Stimulated activated CD4-positive, alpha-beta T cell treated with anti-CD3 and anti-CD28 coated beads, TNF-alpha, amount 100 ng/mL, for 1 hour (primary cell): ENCODE measurements at places on chromosomes 2 and 18.

- DNase-seq = no peak
Measured at GRCh38 chr2:172985139-172985892, 90.3 kb upstream of the MAP3K20 start.

GRCh38 chr18:79545736-79546171 is 133.8 kb upstream of the CTDP1 start:
- no peak for DNase-seq

GRCh38 chr2:227473122-227473461 is 1.1 kb downstream of the AGFG1 start:
- DNase-seq = no peak

GRCh38 chr2:88656690-88657089 is 29.4 kb upstream of the EIF2AK3 start:
- no peak for DNase-seq

- DNase-seq = no peak
Measured at GRCh38 chr2:45008296-45009129, 739 bp downstream of the SIX2 start.

DNA sequence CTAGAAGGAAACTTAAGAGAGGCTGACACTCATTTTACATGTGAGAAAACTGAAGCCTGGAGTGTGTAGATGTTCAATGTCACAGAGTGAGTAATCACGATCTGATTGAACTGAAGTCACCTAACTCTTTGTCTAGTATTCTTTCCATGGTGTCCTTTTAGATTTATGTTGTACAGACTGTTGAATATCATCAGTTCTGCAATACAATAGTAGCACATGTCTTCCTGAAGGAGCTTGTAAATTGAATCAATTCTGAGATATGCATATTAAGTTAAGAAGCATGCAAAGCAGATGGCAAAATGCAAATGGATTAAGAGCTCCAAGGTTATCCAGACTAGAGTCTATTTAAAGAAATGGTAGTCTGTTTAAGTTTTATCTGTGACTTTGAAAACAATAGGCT is 484.9 kb upstream of the CRIM1 start:
- DNase-seq = no peak

- no peak for DNase-seq
Measured at GRCh38 chr18:47689371-47689770, 241.1 kb downstream of the SMAD2 start.

DNA sequence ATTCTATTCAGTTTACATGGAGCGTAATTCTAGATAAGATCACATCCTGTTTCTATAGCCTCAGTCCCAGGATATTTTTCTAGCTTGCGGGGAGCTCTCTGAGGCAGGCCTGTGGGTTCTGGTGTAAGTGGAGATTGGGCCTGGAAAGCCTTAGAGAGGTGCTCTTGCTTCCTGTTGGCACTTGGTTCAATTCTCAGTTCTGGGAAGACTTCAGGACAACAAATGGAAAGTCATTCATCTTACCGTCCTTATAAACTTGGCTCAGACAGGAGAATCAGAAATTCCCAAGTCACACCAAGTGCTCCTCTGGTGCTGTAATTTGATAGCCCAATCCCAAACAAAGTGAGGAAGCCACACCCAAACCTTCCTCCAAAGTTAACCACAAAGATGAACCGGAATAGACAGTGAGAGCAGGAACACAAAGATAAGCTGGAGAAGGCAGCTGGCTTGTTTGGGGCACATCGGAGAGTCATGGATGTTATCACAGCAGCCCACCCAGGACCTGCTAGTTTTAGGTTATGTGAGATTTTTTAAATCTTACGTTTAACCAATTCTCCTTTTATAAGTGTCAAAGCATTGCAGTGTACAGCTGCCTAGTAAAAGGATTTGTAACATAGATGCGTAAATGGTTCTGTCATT is 144.3 kb upstream of the MAP3K20 start:
- no peak for DNase-seq

- no peak for DNase-seq
Measured at GRCh38 chr2:71608034-71608433, 154.7 kb downstream of the DYSF start.

- no peak for DNase-seq
Measured at GRCh38 chr2:216002101-216002678, 11.2 kb downstream of the MREG start.

DNA sequence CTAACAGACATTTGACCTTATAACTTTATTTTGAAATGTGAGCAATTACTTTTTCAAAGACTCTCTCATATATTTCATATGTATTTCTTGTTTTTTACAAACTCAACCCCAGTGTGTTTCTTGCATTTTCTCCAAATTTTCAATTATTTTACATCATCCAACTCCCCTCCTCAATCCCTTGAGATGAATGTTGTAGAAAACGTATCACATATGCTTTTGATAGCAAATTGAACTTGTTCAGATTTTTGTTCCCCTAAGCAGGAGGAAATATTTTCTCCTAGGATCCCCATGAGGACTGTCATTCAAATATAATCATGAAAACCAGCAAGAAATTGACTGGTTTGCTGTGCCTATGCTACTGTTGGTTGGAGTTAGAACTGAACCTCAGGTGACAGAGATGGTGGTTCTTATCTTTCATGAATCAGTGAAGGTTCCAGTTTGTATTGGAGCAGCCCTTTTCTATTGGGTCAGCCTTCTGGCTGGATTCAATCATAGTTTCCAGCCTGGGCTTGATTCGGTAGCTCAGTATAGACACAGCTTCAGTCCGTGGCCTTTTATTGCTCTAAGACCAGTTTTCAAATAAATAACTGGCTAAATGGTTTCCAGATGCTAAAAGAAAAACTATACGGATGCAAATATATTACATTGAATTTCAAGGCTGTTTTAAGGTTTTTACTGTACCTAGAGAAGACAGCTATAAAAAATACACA is 591.0 kb downstream of the EPHA4 start:
- DNase-seq = no peak

DNA sequence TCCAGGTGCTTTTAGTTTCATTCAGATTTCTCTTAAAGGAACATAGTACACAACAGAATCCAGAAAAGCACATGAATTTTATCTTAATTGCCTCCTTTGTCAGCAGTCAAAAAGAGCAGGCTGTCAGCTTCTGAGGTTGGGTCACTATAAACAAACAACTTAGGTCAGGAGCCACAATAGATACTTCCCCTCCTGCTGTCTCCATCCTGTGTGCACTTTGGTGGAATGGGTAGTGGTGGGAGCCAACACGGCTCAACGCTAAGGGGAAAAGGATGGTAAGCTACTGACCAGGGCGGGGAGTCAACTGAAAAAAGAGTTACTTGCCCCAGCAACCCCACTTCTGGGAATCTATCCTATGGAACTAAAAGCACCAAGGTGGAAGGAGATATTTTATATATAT is 121.9 kb downstream of the PAX3 start:
- DNase-seq = no peak

GRCh38 chr2:145022666-145023333 is 502.9 kb upstream of the ZEB2 start:
- DNase-seq = no peak

- no peak for DNase-seq
Measured at GRCh38 chr2:241984658-241985057, 115.1 kb downstream of the RTP5 start.

GRCh38 chr2:122145856-122146255 is 390.4 kb downstream of the TSN start:
- no peak for DNase-seq

- no peak for DNase-seq
Measured at GRCh38 chr2:177548636-177549035, 156.1 kb downstream of the AGPS start.

GRCh38 chr2:117056376-117056748 is 758.1 kb upstream of the DDX18 start:
- no peak for DNase-seq

DNA sequence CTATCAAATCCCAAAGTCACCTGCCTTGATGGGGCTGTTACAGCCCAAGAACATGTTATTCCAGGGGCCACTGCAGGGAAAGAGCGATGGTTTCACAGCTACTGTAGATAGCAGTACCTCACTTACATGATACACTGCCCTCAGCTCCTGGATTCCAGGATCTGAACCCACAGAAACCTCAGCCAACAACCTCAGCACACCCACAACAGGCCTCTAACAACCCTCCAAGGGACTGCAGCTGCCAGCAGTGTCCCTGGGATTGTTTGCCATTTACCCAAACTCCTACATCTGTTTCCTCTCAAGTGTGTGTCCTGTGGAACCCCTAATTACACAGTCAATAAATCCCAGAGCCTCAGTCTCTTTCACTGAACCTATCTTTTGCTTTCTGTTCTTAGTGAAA is 28.2 kb downstream of the OSBPL1A start:
- no peak for DNase-seq

DNA sequence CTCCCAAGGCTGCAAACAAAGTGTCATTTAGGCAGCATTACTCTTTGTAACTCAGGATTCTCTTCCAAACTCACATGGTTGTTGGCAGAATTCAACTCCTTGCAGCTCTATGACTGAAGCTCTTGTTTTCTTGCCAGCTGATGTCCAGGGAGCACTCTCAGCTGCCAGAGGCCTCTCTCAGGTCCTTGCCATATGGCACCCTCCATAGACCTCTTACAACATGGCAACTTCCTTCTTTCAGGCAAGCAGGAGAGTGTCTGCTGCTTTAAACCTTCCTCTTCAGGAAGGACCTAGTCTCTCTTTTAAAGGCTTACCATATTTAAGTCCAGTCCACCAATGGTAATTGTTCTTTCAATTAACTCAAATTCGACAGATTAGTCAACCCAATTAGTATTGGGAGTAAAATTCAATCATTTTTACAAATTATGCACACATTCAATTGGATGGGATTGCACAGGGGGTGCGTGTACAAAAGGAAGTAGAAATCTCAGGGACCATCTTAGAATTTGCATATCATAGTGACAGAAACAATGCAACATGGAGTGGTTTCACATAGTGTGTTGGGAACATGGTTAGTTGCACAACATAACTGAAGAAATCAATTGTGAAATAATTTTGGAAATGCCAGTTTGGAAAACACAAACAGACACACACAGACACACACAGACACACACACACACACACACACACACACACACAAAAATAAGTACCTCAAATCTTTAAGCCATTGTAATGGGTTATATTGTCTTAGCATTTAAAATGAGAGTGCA is 893.5 kb upstream of the ZEB2 start:
- no peak for DNase-seq

GRCh38 chr18:35478520-35479435 is 19.0 kb downstream of the INO80C start:
- DNase-seq = no peak

DNA sequence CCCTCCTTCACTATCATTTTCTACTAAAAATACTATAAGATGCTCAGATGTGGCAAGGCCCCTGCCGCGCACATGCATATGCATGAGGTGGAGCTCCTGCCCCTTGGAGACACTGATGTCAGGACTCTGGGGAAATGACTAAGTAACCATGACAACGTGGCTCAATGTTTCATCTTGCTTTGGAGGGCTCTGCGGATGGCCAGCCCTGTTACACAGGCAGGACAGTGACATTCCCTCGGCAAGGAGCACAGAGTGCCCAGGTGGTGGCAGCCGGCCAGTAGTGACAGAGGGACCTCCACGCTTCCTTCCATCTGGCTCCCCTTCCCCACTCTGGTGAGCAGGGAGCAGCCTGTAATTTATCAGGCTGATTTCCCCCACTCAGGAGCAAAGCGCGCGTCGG is 364.1 kb downstream of the SS18 start:
- no peak for DNase-seq

DNA sequence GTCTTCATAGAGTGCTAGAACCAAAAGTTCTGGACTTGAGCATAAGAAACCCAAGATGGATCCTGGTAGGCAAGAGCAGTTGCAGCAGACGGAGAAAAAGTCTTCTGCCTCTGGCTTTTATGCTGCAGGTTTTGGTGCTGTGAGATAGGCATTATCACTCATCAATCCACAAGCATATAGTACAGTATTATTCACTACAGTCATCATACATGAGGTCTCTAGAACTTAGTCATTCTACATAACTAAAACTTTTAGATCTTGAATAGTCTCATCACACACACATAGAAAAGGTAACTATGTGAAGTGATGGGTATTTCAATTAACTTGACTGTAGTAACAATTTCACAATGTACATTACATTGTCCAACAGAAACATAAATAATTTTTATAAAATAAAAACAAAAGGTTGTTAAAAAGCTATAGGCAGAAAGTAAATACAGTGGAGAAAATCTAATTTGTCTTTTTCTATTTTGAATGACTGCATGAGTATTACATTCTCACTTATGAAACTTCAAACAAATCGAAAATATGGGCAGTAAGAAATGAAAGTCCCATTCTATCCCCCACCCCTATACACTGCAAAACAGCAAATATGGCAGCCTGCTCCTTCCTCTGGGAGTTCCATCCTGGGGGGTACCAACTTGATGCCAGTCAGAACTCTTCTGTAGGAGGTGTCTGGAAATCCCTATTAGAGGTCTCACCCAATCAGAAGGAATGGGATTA is 534.3 kb upstream of the ACVR2A start:
- no peak for DNase-seq

- DNase-seq = no peak
Measured at GRCh38 chr2:236124182-236124893, 43.8 kb downstream of the GBX2 start.

- DNase-seq = no peak
Measured at GRCh38 chr2:97728091-97728731, 14.8 kb downstream of the ZAP70 start.

GRCh38 chr2:17334300-17334699 is 183.9 kb downstream of the RAD51AP2 start:
- DNase-seq = no peak

- no peak for DNase-seq
Measured at GRCh38 chr2:217839073-217839749, 163.6 kb downstream of the TNS1 start.

- no peak for DNase-seq
Measured at GRCh38 chr2:102401456-102401855, 21.5 kb upstream of the IL18RAP start.

DNA sequence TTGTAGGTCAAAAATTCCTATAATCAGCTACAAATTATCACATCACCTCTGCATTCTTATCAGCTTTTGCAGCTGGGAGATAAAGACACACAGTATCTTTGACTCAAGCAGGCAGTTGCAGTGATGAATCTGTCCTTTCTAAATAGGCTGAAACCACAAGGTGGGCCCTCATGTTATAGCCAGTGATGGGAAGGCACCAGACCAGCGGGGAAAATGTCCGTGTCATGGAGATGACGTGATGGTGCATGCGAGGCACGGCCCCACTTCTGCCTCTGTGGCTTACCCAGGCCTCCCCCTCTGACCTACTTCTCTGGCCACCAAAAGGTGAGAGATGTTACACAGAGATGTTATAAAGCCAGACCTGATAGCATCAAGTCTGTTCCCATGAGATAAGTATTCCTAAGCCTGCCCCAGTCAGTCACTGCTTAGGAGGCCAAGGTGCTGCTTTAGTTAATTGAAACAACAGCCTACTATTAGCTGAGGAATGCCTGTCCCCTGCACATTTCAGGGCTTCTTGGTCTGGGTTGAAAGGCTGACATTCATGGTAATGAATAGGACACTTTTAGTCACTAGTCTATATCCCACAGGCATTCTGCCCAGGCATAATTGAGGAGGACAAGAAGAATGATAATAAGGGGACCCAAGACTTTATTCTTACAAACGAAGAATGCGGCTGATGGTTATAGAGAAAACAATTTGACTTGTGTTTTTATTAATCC is 327.9 kb downstream of the LPIN1 start:
- no peak for DNase-seq
